ENCODE measurements at places on chromosomes 4 and X. TPM values are rescaled to one million over a fixed set of nuclear protein-coding genes. Genes with fewer than 3 reads are reported as not detected.

TECRL gene
- total RNA-seq, result not detected

- no peak for DNase-seq
These were observed 108.5 kb upstream of the WDR1 start for GRCh38 chr4:10225096-10225495.

DNA sequence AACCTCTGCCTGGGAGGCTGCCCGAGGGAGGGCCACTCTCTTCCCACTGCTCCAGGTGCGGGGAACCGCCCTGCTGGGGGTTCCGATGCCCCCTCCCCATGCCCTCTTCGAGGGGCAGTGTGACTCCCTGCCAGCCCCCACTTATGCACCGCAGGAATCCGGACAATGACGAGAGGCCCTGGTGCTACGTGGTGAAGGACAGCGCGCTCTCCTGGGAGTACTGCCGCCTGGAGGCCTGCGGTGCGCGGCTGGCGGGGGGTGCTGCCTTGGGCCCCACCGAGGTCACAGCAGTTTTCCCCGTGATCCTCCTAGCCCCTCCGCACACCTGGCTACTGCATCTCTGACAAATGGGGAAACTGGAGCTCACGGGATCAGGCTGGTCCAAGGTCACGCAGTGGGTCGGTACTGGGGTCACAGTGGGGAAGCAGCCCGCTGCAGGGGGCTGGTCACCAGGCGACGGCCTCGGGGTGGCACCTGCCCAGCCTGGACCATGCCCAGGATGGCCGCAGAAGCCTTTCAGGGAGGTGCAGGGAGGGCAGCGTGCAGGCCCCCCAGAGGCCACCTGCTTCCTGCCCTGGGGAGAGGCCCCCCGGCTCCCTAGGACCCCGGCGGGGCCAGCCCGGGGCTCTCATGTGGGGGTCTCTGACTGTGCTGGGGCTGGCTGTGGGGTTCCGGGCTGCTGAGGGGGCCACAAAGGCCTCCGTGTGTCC, 3.5 kb downstream of the HGFAC start:
- DNase-seq, result no peak

DNA sequence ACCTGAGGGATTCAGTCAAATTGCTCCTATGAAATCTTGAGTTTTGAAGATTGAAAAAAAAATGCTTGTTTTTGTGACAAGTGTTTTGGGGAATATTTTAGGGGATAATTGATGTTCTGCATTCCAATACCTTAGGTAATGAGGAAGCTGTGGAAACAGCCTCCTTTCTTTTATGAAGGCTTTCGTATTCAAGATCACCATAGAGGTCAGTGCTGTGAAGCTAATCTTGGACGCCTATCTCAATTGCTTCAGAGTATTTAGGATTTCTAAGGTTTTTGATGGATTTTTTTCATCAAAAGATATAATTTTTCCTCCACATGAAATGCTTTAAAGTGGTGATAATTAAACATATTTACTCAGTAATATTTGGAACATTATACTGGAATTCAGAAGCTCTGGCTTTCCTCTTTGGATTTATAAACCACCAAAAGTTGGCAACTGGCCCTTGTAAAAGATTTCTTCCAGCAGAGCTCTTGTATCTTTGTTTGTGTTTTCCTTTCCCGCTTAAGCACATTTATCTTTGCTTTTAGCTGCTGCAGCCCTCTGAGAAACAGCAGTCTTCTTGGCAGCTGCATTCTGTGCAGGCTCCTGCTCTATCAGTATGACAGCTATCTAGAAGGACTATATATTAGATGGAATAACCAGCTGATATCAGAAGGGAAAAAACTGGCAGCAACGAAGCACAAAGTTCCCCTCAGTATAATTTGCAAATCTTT, 63.7 kb downstream of the HMGB2 start:
- DNase-seq, result no peak

GRCh38 chrX:113075521-113075920, 234.9 kb upstream of the AMOT start:
- DNase-seq, result no peak

ATP11C gene
- total RNA-seq, result 41.6 TPM

ARMCX6 gene
- 36.6 TPM for total RNA-seq

RHOXF2 gene
- not detected for total RNA-seq

- DNase-seq, result no peak
These were observed 110.3 kb downstream of the MTNR1A start for GRCh38 chr4:186445040-186445439.

ZMAT1 gene
- total RNA-seq, result 0.94 TPM

PTCHD1 gene
- 3.3 TPM for total RNA-seq

- no peak for DNase-seq
These were observed 21.0 kb upstream of the SORCS2 start for GRCh38 chr4:7171191-7171900.

- no peak for DNase-seq
These were observed 723.1 kb downstream of the ADGRL3 start for GRCh38 chr4:61923179-61923578.

- DNase-seq, result no peak
These were observed 562.4 kb downstream of the MAGEB5 start for GRCh38 chrX:26778320-26778888.

DNA sequence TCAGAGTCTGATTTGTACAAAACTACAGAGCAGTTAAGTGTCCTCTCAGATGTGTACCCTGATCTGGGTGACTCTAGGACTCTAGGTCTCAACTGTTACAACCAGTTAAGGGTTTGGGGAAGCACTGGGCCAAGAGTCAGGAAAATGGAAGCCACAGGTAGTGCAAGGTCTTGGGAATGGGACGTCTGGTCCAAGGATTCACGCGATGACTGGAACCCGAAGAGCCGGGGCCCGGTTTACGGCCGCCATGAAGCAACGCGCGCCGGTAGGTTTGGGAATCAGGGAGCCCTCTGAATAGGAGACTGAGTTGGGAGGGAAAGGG, 321 bp upstream of the HPRT1 start:
- no peak for DNase-seq

P2RY4 gene
- not detected for total RNA-seq

DNA sequence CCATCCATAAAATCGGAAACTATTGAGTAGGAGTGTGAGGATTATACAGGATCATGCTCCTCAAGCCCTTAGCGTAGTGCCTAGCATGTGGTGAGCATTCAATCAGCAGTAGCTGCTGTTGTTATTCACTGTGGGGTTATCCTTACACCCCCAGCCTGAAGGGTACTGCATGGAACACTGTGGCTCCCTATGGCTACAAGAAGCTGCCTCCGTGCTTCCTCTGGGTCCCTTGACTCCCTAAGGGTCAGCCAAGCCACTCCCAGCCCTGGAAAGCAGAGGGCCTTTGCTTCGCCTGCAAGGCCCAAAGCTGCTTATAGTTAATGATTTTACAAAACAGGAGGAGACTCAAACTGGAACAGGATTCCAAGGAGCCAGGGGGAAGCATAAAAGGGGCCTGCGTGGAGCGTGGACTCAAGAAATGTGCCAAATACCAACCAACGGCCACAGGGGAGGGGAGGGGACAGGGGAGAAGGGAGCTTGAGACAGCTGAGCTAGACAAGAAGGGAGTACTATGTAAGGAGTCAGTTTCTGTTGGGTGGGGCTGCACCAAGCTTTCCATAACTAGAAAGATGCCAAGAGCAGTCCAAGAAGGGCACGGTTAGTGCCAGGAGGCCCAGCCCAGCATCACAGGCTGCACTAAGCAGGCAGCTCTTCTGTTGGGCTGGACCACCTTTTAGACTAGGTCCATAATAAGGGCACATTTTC, 15.9 kb downstream of the SEPTIN6 start:
- no peak for DNase-seq

DNA sequence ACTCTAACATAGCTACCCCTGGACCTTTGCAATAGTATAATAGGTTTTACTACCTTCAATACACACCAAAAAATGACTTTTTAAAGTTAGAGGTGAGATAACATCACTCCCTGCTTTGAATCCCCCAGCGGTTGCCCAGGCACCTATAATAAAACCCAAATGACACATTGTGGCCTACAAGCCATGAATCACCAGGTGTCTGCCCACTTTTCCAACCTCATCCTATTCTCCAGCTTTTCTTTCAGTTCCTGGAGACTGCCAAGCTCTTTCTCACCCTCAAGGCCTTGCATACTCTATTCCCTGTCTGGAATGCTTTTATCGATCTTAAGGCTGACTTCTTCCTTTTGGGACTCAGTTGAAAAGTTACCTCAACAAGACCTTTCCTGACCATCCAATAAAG, 16.4 kb upstream of the PRSS48 start:
- DNase-seq, result no peak

DNA sequence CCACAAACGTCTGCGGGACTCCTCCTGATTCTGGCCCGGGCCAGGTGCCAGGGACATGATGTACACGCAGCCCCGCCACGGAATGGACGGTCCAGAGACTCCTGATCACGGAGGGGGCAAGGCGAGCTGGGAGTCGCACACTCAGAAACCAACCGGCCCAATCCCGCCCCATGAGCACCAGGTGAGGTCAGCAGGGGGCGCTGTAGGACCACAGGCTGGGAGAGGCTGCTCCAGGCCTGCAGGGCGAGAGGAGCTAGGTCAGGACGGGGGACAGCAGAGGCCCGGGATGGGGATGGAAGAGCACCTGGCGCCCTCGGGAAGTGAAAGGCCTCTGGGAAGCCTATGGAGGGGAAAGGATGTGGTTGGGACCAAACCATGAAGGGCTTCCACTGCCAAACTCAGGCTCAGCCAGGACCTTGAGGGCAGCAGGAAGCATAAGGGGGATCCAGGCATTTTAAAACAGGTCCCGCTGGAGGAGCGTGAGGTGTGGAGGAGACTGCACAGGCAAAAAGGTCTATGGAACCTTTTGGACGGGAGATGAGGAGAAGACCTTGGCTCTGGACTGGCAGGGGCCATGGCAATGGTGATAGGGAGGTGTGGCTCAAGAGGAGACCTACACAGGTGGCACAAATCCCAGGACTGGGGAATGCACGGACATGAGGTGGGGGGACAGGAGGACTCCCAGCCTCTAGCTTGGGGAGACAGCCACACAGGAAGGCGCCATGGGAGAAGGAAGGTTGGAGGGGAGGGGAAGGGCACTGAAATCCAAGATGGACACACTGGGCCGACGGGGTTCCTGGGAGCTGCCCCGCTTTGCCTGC, 79.2 kb downstream of the MTMR1 start:
- peak; percentile 92 for DNase-seq
